ENCODE measurements at places on chromosomes 4 and X.

- DNase-seq = no peak
Measured at GRCh38 chr4:38323141-38323641, 340.8 kb upstream of the KLF3 start.

- DNase-seq = no peak
Measured at GRCh38 chrX:12877386-12877785, 10.5 kb downstream of the TLR7 start.

DNA sequence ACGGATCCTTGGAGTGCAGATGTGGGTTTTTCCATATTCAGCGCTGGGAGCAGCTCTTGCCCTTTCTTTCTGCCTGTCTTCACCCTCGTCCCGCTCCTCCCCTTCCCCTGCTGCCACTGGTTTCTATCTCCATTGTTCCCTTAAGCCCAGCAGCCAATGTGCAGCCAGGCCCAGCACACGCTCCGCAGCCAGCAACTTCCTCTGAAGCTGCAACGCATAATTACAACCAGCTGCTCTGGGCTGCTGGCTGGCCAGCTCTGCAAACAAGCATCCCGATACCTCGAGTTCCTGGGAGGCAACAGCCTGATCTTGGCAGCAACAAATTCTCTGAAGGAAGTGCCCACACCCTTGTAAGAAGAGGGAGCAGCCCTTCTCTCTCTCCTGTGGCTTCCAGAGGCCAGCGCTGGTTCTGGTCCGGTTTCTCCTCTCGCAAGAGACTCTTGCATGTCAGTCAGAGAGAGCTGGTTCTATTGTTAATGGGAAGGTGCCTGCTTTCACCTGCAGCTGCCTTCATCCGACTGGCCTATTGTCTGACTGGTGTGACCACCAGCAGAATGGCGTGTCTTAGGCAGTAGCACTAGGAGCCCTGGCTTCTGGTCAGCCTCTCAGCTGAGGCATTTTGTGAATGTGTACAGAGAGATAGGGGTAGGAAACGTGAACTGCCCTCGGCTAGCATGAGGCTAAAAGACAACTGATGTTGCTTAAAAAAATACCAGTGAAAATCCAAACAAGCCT, 83.8 kb upstream of the MAML3 start:
- DNase-seq = peak; percentile 98

DNA sequence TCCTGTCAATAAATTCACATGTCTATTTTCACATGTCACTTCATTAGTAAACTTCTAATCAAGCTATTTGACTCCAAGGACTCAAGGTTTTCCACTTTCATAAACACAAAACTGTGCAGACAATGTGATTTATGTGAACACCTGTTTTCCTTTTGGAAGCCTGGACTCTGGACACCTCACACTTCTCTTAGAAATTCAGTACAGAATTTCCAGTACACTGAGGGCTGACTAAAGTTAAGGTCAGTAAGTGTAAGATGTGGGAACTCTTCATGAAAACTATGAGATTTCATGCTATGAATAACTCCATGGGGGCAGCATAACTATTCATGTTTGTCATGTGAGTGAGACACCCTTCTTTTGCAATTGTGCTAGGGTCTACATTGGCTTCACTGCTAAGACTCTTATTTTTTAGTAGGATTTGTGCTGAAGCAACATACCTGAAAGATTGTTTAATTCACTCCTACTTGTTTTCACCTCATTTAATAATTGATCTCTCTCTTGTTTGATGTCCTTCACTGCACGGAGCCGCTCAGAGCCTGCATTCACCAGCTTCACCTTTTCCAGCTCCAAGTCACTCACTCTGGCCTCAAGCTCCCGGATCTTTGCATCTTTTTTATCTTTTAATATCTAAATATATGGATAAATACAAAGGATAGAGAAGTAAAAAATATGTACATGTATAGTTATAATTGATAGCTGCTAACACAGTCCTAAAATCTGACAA, 55.3 kb downstream of the STBD1 start:
- no peak for DNase-seq

GRCh38 chr4:717601-718320, 12.1 kb downstream of the PCGF3 start:
- DNase-seq = no peak
